Occipital lobe (tissue), 3 donors: ENCODE measurements at places on chromosomes 16 and 17. TPM values are rescaled to one million over a fixed set of nuclear protein-coding genes. Genes with fewer than 3 reads are reported as not detected.
A peak's percentile ranks its signal among the peaks of the same experiment; 100 is the strongest.

The MEAK7 gene
- 12.8 TPM for total RNA-seq

DNA sequence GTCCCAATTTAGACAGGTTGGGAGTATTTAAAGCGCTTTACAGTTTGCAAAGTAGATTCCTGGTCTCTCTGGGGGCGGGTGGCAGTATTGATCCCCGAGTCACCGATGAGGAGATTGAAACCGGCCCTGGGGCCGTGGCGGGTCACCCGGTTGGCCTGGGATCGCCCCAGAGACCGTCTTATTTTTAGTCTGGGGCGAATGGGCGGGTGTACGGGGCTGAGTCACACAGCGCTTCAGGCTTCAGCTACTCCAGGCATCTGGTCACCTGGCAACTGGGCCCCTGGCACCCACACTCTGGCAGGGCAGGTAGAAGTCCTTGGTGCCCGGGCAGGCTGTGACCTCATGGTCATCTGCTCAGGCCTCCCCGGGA, 669 bp downstream of the MIEF2 start:
- no peak for DNase-seq

DNA sequence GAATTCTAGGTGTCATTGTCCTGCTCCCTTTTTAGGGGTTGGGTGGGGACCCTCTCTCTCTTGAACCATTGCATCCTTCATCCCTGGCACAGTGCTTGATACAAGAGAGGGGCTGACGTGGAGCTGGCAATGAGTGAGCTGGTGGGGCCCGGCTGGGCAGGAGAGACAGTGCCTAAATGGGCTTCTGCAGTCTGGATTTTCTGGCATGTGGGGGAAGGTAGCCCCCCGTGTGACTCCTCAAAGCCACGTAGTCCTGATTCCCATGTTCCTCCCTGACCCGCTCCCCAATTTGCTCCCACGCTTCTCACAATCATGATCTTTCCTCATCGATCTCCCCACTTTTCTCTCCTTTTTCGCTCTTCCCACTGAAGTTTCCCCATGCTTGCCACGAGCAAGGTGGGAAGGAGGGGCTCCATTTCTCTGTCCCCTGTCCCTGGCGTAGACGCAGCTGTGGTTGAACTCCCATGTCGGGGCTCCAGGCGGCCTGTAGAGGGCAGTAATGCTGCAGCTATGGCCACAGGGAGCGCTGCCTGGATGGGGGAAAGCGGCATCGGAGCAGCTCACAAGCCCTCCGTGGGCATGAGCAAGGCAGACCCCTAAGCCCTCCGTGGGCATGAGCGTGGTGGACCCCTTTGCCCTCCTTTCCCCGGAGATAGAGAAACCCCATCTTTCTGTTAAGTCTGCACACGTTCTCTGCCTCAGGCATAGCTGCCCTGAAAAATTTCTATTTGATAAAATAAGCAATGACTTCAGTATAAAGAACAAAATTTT, 47.5 kb downstream of the HAPSTR1 start:
- peak; percentile 69 for DNase-seq

The YBX2 gene
- 2.7 TPM for total RNA-seq

GRCh38 chr17:80119839-80120238, 18.5 kb downstream of the GAA start:
- DNase-seq: no peak

The C17orf107 gene
- 6.9 TPM for total RNA-seq

The TNS4 gene
- not detected for total RNA-seq

- DNase-seq: no peak
These were observed 1165.8 kb upstream of the GOT2 start for GRCh38 chr16:59899940-59900339.

- DNase-seq: peak; percentile 73
These were observed 23.8 kb downstream of the DEXI start for GRCh38 chr16:10918294-10919002.

The CSH2 gene
- not detected for total RNA-seq

DNA sequence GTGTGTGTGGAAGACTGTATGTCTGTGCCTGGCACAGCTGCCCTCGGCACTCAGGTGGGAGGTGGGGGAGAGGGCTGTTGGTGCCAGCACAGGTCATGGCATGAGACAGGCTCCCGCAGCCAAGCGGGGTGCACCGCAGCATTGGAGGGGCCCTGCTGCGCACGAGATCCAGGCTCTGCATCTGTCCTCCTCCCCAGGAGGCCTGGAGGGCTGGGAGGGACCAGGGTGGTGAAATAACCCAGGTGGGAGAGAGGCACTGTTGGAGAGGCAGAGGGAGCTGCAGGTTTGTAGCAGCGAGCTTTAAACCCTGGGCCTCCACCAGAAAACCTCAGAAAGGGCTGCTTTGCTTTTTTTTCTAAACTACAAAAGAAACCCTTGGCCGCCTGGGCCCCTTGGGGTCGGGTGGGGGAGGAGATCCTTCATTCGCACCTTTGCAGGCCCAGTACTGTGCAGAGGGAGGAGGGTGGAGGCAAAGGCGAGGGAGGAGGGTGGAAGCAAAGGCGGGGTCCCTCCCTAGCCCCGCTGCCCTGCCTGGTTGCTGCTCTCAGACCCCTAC, 241.7 kb downstream of the SEC14L1 start:
- DNase-seq: no peak

The CDRT15 gene
- not detected for total RNA-seq

DNA sequence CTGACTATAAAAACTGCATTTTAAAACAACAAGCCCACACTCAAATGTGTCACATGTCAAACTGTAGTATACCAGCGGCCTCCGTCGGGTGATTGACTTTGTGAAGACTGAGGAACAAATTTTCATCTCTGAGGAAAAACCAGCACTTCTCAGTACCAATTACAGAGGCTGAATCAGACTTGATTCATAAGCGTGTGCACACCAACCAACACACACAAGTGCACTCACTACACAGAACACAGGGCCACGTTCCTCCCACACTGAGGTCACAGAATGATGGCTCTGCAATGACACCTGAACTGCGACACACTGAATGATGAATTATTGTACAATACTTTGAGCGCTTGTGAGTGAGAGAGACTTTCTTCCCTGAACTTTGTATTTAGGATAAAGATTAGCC, 29.6 kb downstream of the XPO6 start:
- no peak for DNase-seq

- DNase-seq: no peak
These were observed 1.4 kb upstream of the ORAI3 start for GRCh38 chr16:30947541-30947858.

DNA sequence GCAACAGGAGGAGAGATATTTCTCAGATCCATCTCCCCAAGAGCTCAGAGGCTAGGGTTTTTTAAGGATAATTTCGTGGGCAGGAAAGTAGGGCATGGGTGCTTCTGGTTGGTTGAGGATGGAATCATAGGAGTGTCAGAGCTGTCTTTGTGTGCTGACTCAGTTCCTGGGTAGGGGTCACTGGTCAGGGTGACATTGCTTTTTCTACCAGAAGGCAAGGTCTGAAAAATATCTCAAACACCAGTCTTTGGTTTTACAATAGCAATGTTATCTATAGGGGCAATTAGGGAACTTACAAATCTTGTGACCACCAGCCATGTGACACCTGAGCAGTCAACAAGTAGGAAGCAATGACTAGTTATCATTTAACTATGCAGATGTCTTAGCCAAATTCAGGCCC, 82.9 kb upstream of the DYNLRB2 start:
- DNase-seq: no peak

GRCh38 chr17:39781031-39781860, 43.5 kb downstream of the GRB7 start:
- no peak for DNase-seq

- DNase-seq: no peak
These were observed 62.4 kb upstream of the NLK start for GRCh38 chr17:27980043-27980442.

The EVPL gene
- total RNA-seq: not detected

The NQO1 gene
- 8.4 TPM for total RNA-seq

DNA sequence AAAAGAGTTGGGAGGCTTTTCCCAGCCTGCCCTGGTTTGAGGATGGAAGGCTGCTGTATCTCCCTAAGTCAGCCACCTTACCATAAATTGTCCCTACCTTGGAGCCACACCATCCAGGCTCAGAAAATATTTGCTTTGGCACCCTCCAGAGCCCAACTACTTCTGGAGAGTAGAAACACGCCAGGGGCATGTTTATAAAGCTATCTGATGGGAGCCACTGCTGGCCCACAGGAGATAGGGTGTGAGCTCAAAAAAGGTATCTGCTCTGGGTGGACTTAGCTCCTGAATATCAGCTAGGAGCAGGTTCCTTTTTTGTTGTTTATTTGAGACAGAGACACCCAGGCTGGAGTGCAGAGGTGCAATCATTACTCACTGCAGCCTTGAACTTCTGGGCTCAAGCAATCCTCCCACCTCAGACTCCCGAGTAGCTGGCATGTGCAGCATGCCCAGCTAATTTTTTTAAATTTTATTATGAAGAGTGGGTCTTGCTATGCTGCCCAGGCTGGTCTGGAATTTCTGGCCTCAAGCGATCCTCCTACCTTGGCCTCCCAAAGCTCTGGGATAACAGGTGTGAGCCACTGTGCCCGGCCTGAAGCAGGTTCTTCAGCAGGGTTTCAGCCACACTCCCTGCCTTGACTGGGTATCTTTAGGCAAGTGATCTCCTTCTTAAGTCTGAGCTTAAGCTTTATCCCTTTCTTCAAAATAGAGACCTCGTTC, 147.1 kb downstream of the SALL1 start:
- DNase-seq: no peak

GRCh38 chr16:50932348-50932935, 190.6 kb downstream of the CYLD start:
- DNase-seq: no peak

DNA sequence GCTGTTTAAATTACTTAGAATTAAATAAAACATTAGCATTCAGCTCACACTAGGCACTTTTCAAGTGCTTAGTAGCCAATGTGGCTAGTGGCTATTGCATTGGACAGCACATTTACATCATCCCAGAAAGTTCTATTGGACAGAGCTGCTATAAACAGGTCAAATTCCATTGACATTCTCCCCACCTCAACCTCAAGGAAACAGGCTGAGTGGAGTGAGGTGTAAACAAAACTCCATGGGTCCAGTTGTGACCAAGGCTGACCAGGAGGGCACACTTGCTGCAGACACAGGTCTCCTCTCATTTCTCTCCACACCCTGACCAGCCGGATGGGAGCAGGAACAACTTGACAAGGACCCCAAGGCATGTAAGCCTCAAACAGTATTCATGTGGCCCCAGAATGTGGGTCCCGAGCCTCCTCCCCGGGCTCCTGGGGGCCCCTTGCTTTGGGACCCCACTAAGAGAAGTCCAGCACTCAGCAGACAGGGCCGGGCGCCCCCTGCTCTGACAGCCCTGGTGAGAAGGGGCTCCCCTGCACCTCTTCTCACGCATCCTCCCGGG, 488 bp downstream of the C17orf113 start:
- DNase-seq: no peak

- no peak for DNase-seq
These were observed 423.6 kb upstream of the CDH11 start for GRCh38 chr16:65545413-65545956.

GRCh38 chr16:28288114-28288513, 4.2 kb upstream of the SBK1 start:
- no peak for DNase-seq

GRCh38 chr16:19613834-19614233, 58.3 kb downstream of the VPS35L start:
- DNase-seq: no peak

DNA sequence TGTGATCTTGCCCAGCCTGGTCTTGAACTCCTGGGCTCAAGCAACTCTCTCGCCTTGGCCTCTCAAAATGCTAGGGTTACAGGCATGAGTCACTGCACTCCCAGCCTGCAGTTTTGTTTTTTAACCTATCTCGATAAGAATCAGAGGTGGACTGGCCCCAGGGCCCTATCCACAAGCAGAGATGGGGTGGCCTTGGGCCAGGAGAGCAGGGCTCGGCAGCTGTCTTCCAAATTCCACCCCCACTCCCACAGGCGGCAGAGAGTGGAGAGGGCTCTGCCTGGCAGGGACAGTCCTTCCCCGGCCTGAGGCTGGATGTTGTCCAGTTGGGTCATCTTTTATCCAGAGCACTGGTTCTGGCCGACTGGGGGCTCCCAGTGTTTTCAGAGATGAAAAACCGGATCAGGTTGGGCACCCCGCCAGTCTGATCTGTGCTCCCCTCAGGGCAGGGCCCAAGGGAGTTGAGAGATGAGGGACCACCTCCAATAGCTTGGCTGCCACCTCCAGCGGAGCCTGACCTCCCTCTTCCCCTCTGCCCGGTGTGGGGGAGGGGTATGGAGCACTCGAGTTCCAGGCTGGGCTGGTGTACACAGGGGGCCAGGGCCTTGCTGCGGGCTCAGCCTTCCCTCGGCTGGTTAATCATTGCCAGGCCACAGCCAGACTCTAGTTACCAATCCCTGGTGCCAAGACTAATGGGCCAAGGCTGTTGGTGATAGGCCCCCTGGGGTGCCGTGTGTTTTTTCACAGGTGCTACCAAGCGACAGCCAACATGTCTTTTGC, 30.3 kb upstream of the MYO15B start:
- DNase-seq: peak; percentile 52

The ABI3 gene
- total RNA-seq: 0.62 TPM

- no peak for DNase-seq
These were observed 22.1 kb downstream of the TMEM94 start for GRCh38 chr17:75478508-75478907.
